Gastrocnemius medialis (tissue), 4 donors: ENCODE measurements at places on chromosomes 5 and 9. TPM values are rescaled to one million over a fixed set of nuclear protein-coding genes. Genes with fewer than 3 reads are reported as not detected.

- DNase-seq = no peak
Measured at GRCh38 chr5:146306838-146307237, 31.8 kb upstream of the POU4F3 start.

- no peak for DNase-seq
Measured at GRCh38 chr5:136089791-136090190, 42.9 kb upstream of the SMAD5 start.

GRCh38 chr9:121527371-121527770 is 27.7 kb upstream of the GGTA1 start:
- no peak for DNase-seq

DNA sequence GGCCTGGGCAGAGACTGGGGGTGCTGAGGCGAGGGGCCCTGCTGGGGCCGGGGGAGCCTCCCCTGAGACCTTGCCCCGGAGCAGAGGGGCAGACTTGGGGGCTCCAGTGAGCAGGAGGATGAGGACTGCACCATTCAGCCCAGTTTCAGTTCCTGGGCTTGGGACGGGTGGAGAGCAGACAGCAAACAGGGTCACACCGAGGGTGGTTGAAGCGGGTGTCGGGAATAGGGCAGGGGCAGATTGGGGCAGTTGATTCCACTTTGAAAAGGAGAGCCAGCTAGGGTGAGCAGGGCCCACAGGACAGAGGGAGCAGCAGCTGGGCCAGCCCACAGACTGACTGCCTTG is 4.5 kb downstream of the GRK6 start:
- DNase-seq = no peak

Gene SNAPC3
- 31.9 TPM for total RNA-seq

Gene SLC46A2
- total RNA-seq = not detected
